ENCODE measurements at places on chromosomes 1 and 21.
A peak's percentile ranks its signal among the peaks of the same experiment; 100 is the strongest.

- H3K4me3 ChIP-seq: peak overlapping the region; percentile 2
- H3K27ac ChIP-seq: no peak overlapping the region
- peaks cover 49% of the 10 kb centered on the region for H3K4me1 ChIP-seq
- H3K27me3 ChIP-seq: peaks cover 27% of the 10 kb centered on the region
- no peak for DNase-seq
Measured at GRCh38 chr1:40317394-40318074, 448 bp upstream of the COL9A2 start.

DNA sequence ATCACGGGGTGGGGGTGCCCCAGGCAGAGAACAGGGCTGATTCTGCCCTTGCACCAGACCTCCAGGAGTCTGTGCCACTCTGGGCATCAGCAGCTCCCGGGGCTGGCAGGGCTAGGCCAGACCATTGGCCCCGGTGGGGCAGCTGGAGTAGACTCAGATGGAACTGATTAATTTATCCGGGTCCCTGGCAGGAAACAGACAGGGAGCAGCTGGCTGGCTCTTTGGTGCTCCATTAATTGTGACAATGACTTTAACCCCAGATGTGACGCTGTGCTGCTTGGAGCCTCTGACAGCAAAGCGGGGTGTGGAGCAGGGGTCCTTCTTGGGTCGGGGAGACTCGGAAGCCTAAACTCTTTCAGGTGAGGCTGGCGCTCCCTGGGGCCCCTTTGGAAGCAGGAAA is 9.5 kb downstream of the EPHA8 start:
- no peaks in the 10 kb centered on the region for H3K36me3 ChIP-seq
- H3K4me1 ChIP-seq: no peaks in the 10 kb centered on the region
- H3K27me3 ChIP-seq: peaks cover 3% of the 10 kb centered on the region
- no peak overlapping the region for H3K4me3 ChIP-seq
- no peak overlapping the region for H3K27ac ChIP-seq

DNA sequence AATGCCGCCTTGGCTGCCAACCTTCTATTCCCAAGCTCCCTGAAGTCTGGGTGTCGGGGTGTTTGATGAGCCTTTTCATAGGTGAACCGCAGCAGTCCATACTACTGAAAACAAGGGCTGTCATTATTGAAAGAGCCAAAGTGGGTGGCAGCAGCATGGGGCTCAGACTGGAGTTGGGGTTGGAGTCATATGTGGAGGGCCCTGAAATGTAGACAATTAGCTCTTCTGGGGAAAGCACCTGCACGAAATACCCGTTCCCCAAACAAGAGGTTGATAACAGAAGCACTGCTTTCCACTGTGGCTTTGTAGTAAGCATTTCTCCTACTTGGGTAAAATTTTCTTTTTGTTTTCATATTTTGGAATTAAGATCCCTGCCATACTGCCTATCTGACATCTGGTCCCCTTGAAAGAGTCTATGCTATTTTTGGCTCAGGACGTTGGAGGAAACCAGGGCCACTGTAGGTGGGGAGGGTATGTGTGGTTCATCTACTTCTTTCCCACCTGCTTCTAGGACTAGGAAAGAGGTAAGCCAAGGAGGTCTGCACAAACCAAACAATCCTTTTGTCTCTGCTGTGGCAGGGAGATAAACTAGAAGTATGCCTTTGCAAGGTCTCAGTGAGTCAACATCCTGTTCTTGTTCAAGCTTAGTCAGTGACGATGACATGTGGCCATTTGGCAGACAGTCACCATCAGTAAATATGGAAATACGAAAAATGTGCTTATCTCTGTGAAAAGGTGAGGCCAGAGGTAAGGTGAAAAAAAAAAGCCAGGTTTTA is 197.0 kb upstream of the UBE2U start:
- H3K4me3 ChIP-seq: no peak overlapping the region
- peak; percentile 21 for DNase-seq
- no peaks in the 10 kb centered on the region for H3K27me3 ChIP-seq
- no peak overlapping the region for H3K27ac ChIP-seq
- peaks cover 10% of the 10 kb centered on the region for H3K4me1 ChIP-seq
- H3K36me3 ChIP-seq: no peaks in the 10 kb centered on the region

- H3K4me1 ChIP-seq: peaks cover 14% of the 10 kb centered on the region
- no peaks in the 10 kb centered on the region for H3K36me3 ChIP-seq
Measured at GRCh38 chr1:54791880-54792522, 9.1 kb downstream of the TTC22 start.

GRCh38 chr1:154479764-154480421 is 22.1 kb upstream of the TDRD10 start:
- no peaks in the 10 kb centered on the region for H3K36me3 ChIP-seq
- H3K27ac ChIP-seq: no peak overlapping the region
- no peak overlapping the region for H3K4me3 ChIP-seq
- DNase-seq: peak; percentile 72

- H3K4me1 ChIP-seq: no peaks in the 10 kb centered on the region
- no peak overlapping the region for H3K27ac ChIP-seq
- no peak for DNase-seq
- no peak overlapping the region for H3K4me3 ChIP-seq
Measured at GRCh38 chr1:60052601-60053000, 21.0 kb downstream of the C1orf87 start.

- H3K36me3 ChIP-seq: no peaks in the 10 kb centered on the region
- peaks cover 38% of the 10 kb centered on the region for H3K4me1 ChIP-seq
- no peak for DNase-seq
- H3K27me3 ChIP-seq: no peaks in the 10 kb centered on the region
- H3K4me3 ChIP-seq: no peak overlapping the region
Measured at GRCh38 chr1:149936992-149937705, 470 bp upstream of the MTMR11 start.

GRCh38 chr1:980137-980571 is 1.7 kb downstream of the PERM1 start:
- H3K27me3 ChIP-seq: peaks cover 5% of the 10 kb centered on the region
- no peak overlapping the region for H3K4me3 ChIP-seq
- no peak for DNase-seq
- peaks cover 13% of the 10 kb centered on the region for H3K4me1 ChIP-seq

- H3K36me3 ChIP-seq: no peaks in the 10 kb centered on the region
- H3K27me3 ChIP-seq: peaks cover 3% of the 10 kb centered on the region
- DNase-seq: no peak
- peaks cover 27% of the 10 kb centered on the region for H3K4me1 ChIP-seq
- H3K4me3 ChIP-seq: no peak overlapping the region
Measured at GRCh38 chr1:229065613-229066012, 205.3 kb upstream of the RAB4A start.

- H3K36me3 ChIP-seq: peaks cover 9% of the 10 kb centered on the region
- DNase-seq: no peak
- H3K4me1 ChIP-seq: no peaks in the 10 kb centered on the region
Measured at GRCh38 chr1:54826226-54826816, 25.2 kb upstream of the TTC22 start.

- no peak overlapping the region for H3K4me3 ChIP-seq
- DNase-seq: no peak
- no peaks in the 10 kb centered on the region for H3K27me3 ChIP-seq
- H3K27ac ChIP-seq: no peak overlapping the region
- peaks cover 1% of the 10 kb centered on the region for H3K4me1 ChIP-seq
Measured at GRCh38 chr1:151294742-151295462, 12.8 kb downstream of the ZNF687 start.

DNA sequence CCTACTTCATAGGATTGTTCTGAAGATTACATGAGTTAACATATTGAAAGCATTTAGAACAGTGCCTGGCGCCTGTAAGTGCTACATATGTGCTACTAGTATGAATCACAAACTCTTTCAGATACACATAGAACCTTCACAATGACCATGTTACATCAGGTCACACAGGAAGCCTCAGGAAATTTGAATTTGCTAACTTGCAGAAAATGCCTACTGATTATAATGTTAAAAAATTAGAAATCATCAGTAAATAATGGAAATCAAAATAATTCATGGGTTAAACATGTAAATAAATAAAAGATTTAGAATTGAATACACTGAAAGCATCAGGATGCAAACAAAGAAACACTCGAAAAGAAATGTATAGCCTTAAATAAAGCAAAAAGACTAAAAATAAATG is 94.9 kb downstream of the SPAG17 start:
- no peaks in the 10 kb centered on the region for H3K27me3 ChIP-seq
- no peaks in the 10 kb centered on the region for H3K4me1 ChIP-seq
- no peaks in the 10 kb centered on the region for H3K36me3 ChIP-seq
- DNase-seq: no peak
- H3K27ac ChIP-seq: no peak overlapping the region

- H3K27ac ChIP-seq: no peak overlapping the region
- no peak for DNase-seq
- H3K4me3 ChIP-seq: no peak overlapping the region
Measured at GRCh38 chr21:26469789-26470188, 103.3 kb downstream of the CYYR1 start.

DNA sequence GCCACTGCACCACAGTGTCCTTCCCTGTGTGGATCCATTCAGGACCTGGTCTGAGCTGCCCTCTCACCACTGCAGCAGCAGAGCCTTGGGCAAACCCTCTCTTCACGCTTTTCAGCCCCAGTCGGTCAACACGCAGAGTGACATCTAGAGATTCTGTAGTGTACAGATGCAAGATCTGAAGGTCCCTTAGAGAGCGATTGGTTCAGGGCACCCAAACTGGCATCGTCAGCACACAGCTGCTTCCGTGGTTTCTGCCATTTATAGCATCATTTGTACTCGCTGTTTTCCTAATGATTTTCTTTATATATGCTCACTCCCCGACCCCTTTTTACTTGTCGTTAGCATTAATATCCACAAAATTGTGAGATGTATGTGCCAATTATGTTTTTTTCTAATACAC is 1.5 kb upstream of the ASCL5 start:
- H3K27me3 ChIP-seq: peaks cover 9% of the 10 kb centered on the region
- H3K36me3 ChIP-seq: no peaks in the 10 kb centered on the region
- H3K4me3 ChIP-seq: no peak overlapping the region
- H3K27ac ChIP-seq: no peak overlapping the region
- H3K4me1 ChIP-seq: no peaks in the 10 kb centered on the region

GRCh38 chr1:3564921-3565831 is 46.1 kb downstream of the MEGF6 start:
- DNase-seq: peak; percentile 43
- no peak overlapping the region for H3K4me3 ChIP-seq
- H3K27ac ChIP-seq: no peak overlapping the region
- no peaks in the 10 kb centered on the region for H3K4me1 ChIP-seq

GRCh38 chr1:32893198-32894018 is 7.1 kb downstream of the HPCA start:
- no peak overlapping the region for H3K4me3 ChIP-seq
- no peak overlapping the region for H3K27ac ChIP-seq
- no peaks in the 10 kb centered on the region for H3K36me3 ChIP-seq
- peaks cover 59% of the 10 kb centered on the region for H3K27me3 ChIP-seq
- peaks cover 4% of the 10 kb centered on the region for H3K4me1 ChIP-seq

- H3K4me3 ChIP-seq: no peak overlapping the region
- H3K4me1 ChIP-seq: no peaks in the 10 kb centered on the region
- DNase-seq: no peak
- H3K27me3 ChIP-seq: peaks cover 4% of the 10 kb centered on the region
Measured at GRCh38 chr1:214123061-214123784, 135.4 kb downstream of the PROX1 start.

- H3K27me3 ChIP-seq: no peaks in the 10 kb centered on the region
- peaks cover 12% of the 10 kb centered on the region for H3K36me3 ChIP-seq
- no peak for DNase-seq
- peak overlapping the region; percentile 32 for H3K27ac ChIP-seq
- H3K4me3 ChIP-seq: no peak overlapping the region
Measured at GRCh38 chr1:233114860-233115259, 164.4 kb downstream of the NTPCR start.

DNA sequence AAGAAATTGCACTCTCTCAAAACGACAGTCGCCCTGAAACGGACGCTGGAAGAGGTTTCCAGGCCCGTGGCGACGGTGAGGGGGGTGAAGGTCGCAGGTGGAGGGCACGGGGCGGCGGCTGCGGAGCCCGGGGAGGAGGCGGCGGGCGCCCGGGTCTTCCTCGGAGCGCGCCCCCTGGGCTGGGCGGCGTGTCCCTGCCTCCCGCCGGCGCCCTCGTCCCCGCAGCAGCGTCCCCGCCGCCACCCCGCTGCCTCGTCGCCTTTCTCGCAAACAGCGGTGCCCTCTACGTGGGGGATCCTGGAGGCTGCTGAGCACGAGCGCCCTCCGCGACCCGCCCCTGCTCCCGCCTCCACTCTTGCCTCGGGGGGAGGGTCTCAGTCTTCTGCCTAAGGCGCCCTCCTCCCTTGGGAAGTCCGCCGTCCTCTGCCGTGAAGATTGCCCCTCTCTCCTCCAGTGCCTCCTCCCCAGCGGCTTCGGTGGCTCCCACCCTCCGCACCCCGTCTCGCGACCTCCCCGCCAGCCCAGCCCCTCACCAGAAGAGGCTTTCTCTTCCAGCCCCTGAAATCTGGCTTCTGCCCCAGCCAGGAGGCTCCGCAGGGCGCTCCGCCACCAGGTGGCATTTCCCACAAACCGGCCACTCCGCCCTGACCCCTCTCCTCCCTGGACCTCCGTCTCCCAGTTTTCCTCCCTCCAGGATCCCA is 227.4 kb downstream of the SDCCAG8 start:
- peak; percentile 29 for DNase-seq
- H3K36me3 ChIP-seq: no peaks in the 10 kb centered on the region
- peak overlapping the region; percentile 32 for H3K27ac ChIP-seq
- H3K4me1 ChIP-seq: peaks cover 26% of the 10 kb centered on the region
- H3K27me3 ChIP-seq: no peaks in the 10 kb centered on the region

GRCh38 chr1:8537991-8538390 is 220.1 kb downstream of the SLC45A1 start:
- DNase-seq: no peak
- peaks cover 32% of the 10 kb centered on the region for H3K4me1 ChIP-seq
- peaks cover 14% of the 10 kb centered on the region for H3K36me3 ChIP-seq
- no peak overlapping the region for H3K4me3 ChIP-seq

- DNase-seq: no peak
- no peak overlapping the region for H3K27ac ChIP-seq
- no peaks in the 10 kb centered on the region for H3K27me3 ChIP-seq
- H3K4me1 ChIP-seq: no peaks in the 10 kb centered on the region
Measured at GRCh38 chr21:38436341-38436740, 61.9 kb downstream of the ERG start.

- no peak for DNase-seq
- peaks cover 38% of the 10 kb centered on the region for H3K4me1 ChIP-seq
- no peaks in the 10 kb centered on the region for H3K36me3 ChIP-seq
- peaks cover 3% of the 10 kb centered on the region for H3K27me3 ChIP-seq
- H3K4me3 ChIP-seq: no peak overlapping the region
Measured at GRCh38 chr1:59007820-59008598, 224.2 kb upstream of the JUN start.

DNA sequence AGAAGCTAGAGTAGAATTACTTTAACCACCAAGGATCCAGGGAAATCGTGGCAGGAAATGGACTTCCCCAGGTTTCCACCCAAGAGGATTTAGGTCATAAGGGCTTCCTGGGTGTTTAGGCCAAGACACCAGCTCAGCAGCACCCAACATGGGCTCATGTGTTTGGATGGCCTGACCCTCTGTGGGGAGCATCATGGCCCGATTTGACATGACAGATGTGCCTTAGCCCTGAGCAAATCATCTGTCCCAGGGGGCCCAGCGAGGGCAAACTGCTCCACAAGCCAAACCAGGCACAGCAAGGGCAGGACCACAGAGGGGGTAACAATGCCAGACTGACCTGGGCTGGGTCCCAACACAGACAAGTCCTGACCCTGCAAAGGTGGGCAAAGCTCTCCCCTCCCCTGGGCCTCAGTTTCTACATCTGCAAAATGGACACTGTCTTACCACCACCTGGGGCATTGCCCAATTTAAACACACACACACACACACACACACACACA is 232.8 kb downstream of the MATN1 start:
- peaks cover 2% of the 10 kb centered on the region for H3K27me3 ChIP-seq
- H3K4me1 ChIP-seq: no peaks in the 10 kb centered on the region
- no peak for DNase-seq
